ENCODE measurements at places on chromosomes 16 and 17. TPM values are rescaled to one million over a fixed set of nuclear protein-coding genes. Genes with fewer than 3 reads are reported as not detected.
A peak's percentile ranks its signal among the peaks of the same experiment; 100 is the strongest.

CCL16 gene
- not detected for total RNA-seq

C16orf96 gene
- 0.17 TPM for total RNA-seq

GRCh38 chr17:78751447-78752161 is 30.5 kb downstream of the CYTH1 start:
- no peak for DNase-seq

- DNase-seq: peak; percentile 23
These were observed 91.4 kb downstream of the SYCE1L start for GRCh38 chr16:77290451-77291115.

CCDC200 gene
- total RNA-seq: not detected

DNA sequence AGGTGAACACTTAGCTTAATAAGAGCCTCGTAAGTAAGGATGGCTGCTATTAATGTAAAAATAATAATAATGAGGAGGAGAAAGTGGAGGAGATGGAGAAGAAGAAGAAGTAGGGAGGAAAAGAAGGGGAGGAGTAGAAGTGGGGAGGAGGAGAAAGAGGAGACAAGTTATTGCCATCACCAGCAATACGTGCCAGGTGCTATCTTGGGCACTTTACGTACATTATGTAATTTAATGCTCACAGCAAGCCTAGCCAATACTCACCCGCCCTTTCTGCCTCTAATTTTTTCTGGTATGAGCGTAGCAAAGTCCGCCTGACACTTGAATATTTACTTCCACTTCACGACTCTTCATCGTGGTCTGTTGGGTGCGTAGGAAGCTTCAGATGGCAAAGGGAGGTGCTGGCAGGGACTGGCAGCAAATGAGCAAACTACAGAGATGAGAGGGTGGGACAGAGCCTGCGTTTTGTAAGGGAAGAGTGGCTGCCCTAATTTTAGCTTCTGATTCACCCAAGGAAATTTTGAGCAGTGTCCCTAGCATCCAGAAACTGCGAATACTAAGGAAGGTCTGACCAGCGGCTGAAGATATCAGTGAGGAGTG is 42.1 kb upstream of the CDH13 start:
- no peak for DNase-seq

DNA sequence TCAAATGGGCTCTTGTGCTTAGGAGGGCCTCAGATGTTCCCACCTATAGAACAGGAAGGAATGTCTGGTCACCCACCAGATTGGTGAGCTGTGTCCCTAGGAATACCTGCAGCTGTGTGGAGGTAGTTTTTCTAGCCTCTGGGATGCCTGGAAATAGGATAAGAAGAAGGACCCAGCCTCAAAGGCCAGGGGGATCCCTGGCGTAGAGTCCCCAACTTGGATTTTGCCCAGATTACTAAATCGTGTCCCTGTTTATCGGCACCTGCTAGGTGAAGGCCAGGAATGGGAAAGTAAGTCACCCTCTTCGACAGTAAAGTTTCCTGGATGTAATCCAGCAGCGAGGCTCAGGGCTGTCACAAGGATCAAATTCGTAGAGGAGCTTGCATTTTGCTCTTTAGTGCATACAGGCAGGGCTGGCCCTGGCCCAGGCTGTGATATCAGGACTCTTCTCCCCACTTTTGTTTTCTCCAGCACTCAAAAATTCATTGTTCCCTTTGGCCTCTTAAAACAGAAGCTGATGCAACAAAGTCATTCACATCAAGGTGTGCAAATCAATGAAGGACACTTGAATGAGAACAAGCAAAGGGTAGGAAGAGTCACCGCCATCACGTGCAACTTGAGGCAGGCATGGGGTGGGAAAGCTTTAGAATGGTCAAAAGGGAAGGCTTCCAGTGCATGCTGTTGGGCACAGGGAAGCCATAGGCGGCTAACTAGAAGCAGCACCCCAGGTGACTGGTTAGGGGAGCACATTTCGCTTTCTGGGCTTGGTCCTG is 7.5 kb downstream of the SLC13A2 start:
- no peak for DNase-seq

OR4D1 gene
- total RNA-seq: not detected

OR1A1 gene
- not detected for total RNA-seq

- DNase-seq: no peak
These were observed 245.7 kb downstream of the PRKCA start for GRCh38 chr17:66548158-66548557.

- DNase-seq: no peak
These were observed 70.8 kb downstream of the XPO6 start for GRCh38 chr16:28140788-28141618.

GRCh38 chr17:32261417-32261736 is 4.3 kb upstream of the RHBDL3 start:
- DNase-seq: no peak

DNA sequence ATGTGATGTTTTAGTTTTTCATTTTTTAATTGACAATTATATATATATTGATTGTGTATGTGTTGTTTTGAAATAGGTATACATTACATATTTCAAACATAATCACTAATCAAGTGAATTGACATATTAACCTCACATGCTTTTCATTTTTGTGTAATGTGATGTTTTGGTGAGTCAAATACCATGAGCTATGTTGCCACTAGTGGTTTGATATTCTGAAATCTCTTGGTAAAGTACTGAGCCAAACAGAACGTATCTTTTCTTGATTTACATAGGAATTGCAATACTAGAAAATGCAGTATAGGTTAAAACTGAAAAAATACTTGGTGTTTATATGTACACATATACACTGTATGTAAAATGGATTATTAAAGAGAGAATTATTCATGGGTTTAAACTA is 65.2 kb upstream of the SIAH1 start:
- DNase-seq: no peak

GRCh38 chr16:14003074-14003570 is 68.0 kb upstream of the MRTFB start:
- peak; percentile 77 for DNase-seq

GRCh38 chr16:84959045-84959576 is 52.2 kb downstream of the ZDHHC7 start:
- DNase-seq: no peak

DRC3 gene
- total RNA-seq: 0.11 TPM

DNA sequence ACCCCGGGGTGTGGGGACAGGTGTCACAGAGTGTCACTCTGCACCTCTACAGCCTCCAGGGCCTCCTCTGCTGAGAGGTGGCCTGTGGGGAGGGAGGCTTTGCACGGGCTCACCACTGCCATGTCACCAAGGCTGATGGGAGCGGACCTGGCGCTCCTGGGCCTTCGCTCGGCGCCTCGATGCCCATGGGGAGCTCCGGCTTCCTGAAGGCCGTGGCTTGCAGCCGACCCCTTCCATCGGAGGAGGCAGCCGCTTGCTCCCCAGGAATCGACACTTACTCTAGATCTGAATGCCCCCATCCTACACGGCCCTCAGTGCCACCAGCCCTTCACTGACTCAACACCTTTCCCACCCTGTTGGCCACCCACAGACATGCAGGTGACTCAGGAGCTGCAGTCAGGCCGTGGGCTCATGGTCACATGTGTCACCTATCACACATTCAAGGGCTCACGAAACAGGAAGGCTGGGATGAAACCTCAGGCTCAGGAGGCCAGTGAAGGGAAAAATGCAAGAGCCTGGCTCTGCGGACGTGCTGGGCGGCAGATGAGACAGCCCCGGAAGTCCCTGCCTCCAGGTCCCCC is 11.9 kb downstream of the LGALS3BP start:
- no peak for DNase-seq

DNA sequence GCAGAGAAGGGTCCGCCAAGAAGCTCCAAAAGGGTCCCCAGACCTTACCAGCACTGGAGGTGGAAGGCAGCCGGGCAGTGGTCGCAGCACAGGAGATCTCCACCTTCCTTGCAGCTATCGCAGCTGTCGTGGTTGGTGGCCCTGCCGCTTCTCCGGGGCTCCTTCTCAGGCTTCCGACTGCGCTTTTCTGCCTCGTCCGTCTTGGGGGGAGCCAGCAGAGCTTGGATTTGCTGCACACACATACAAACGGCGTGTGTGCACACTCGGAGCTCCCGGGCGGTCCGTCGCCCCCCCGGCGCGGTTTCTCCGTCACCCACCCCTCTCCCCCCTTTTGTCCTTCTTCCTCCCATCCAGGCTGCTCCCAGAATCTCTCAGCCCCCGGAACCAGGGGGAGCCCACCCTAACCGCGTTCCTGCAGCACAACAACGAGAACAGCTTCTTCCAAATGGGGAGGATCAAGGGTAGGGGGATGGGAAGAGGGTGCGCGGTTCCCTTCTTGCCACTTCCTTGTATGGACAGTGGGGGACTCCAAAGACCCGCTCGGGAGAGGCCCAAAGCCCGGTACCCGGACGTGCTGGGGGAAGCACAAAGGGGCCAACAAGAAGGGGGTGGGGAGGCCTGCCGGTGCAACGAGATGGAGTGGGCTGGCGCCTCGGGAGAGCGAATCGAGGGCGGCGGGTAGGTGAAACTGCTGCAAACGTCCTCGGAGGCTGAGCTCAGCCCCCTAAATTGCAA is 1.1 kb downstream of the PHF12 start:
- DNase-seq: peak; percentile 24

- DNase-seq: no peak
These were observed 11.9 kb upstream of the FAAP100 start for GRCh38 chr17:81563861-81564586.

DNA sequence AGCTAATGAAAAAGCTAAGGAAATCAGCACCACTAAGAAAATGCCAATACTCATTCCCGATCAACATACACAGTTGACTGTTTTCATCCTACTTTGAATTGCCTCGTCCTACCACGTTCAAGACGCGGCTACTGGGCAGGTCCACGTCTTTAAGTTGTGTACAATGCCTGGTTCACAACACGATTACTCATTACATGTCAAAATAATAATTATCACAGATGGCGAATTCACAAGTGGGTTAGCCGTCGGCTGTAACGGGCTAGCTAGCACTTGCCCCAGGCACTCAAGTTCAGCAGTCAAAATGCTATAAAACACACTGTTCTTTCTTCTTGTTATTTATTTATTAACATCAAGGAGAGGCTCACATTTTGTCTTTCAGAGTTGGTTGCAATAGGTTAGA is 124.2 kb downstream of the ZFHX3 start:
- DNase-seq: no peak

- DNase-seq: peak; percentile 29
These were observed 10.6 kb downstream of the SSTR5 start for GRCh38 chr16:1082952-1083675.
